ENCODE measurements at places on chromosomes 12 and 14. TPM values are rescaled to one million over a fixed set of nuclear protein-coding genes. Genes with fewer than 3 reads are reported as not detected.

DNA sequence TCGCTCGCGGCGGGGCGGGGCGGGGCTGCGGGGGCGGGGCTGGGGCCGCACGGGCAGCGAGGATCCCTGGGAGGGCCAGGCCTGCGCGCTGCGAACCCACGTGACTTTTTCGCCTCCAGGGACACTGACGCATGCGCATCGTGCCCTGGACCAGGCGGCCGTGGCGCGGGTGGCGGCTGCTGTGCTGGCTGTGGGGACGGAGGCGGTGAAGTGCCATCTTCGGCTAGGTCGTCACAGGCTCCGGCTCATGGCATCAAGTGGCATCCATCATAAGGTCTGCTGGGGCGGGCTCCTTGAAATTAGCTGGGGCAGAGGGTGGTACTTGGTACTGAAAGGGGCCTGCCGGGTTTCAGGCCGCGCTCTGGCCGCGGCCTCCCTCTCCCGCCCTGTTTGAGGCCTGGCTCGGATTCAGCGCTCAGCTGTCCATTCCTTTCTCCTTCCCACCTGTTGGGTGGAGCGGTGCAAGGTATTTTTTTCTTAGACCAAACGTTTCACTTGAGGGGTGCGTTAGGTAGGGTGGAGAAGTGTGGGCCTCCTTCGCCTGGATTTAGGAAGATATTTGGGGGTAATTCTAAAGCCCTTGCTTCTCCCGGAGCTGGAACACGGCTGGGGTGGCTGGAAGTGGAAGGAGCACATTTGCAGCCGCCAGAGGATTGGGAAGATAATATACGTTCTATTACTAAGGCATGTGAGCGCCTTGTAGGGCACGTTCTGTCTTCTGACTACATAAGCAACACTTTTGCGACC, at the start of gene PRPF39:
Gene PRPF39 (plus strand): TSS at position 141 of the 747 bp plus-strand sequence. CDS start 11,124 bp downstream, outside the sequence.
- H3K27ac ChIP-seq = peak within 1 kb of the TSS; percentile 90
- no peaks in the 10 kb centered on the region for H3K27me3 ChIP-seq
- DNase-seq = peak; percentile 98
- no peaks in the 10 kb centered on the region for H3K36me3 ChIP-seq

Gene CINP
- total RNA-seq = 30.1 TPM

Gene TTC9
- total RNA-seq = 4.4 TPM

Gene BCL2L14
- not detected for total RNA-seq

DNA sequence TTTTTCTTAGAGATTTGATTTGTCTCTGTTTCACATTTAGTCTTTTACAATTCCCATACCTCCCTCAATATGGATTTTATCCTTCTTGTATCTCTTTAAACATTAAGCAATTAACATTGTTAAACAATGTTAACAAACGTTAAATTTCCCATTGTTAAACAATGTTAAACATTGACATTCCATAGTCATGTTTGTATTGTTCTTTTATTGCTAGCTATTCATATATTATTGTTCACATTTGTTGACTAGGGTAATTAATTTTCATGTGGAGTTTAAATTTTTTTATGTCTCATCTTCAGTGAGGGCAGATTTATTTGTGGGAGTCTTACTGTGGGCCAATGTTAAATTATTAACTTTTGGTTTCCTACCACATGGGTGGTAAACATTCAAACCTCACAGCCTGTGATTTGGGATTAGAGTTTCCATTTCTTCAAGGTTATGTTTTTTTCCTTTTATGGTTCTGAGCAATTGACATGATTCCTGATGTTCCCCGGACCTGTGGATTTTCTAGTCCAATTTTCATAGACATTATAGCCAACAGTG, 294.3 kb downstream of the ALG10B start:
- no peak for DNase-seq
- no peak overlapping the region for H3K27ac ChIP-seq
- H3K4me3 ChIP-seq = no peak overlapping the region
- no peaks in the 10 kb centered on the region for H3K4me1 ChIP-seq
- no peaks in the 10 kb centered on the region for H3K36me3 ChIP-seq
- H3K27me3 ChIP-seq = no peaks in the 10 kb centered on the region

GRCh38 chr14:69171569-69171968, 18.6 kb upstream of the DCAF5 start:
- no peak for DNase-seq
- no peak overlapping the region for H3K27ac ChIP-seq
- H3K4me1 ChIP-seq = no peaks in the 10 kb centered on the region
- no peaks in the 10 kb centered on the region for H3K36me3 ChIP-seq

Gene HOXC6
- total RNA-seq = 4.1 TPM

DNA sequence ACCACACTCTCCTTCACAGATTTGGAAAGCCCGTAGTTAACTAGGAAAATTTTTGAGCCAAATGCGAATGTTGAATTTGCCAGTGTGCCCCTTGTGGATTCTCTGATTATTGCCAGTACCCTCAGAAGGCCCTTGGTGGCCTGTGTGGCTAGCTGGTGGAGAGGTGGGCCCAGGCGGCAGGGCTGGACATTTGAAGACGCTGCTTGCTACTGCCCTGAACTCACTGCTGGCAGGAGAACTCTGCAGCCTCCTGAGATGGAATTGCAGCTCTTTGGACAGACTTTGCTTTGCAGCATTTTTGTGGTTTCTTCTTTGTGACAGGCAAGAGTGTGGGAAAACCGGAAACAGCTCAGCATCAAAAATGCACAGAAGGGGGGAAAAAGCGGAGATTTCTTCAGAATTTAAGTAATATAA, 97.6 kb downstream of the TGFB3 start:
- H3K27me3 ChIP-seq = no peaks in the 10 kb centered on the region
- H3K27ac ChIP-seq = peak overlapping the region; percentile 74
- peaks cover 4% of the 10 kb centered on the region for H3K4me1 ChIP-seq
- peaks cover 4% of the 10 kb centered on the region for H3K36me3 ChIP-seq
- H3K4me3 ChIP-seq = no peak overlapping the region

GRCh38 chr14:57277062-57277461, 8.3 kb downstream of the AP5M1 start:
- no peaks in the 10 kb centered on the region for H3K27me3 ChIP-seq
- no peak overlapping the region for H3K4me3 ChIP-seq
- no peak overlapping the region for H3K27ac ChIP-seq
- H3K36me3 ChIP-seq = peaks cover 16% of the 10 kb centered on the region
- H3K4me1 ChIP-seq = no peaks in the 10 kb centered on the region
- DNase-seq = no peak

- no peaks in the 10 kb centered on the region for H3K27me3 ChIP-seq
- peak; percentile 65 for DNase-seq
- H3K36me3 ChIP-seq = no peaks in the 10 kb centered on the region
Measured at GRCh38 chr12:101414533-101415119, 7.1 kb upstream of the ARL1 start.

- H3K4me1 ChIP-seq = no peaks in the 10 kb centered on the region
- no peak overlapping the region for H3K27ac ChIP-seq
- no peaks in the 10 kb centered on the region for H3K36me3 ChIP-seq
- DNase-seq = no peak
Measured at GRCh38 chr12:107429006-107429705, 256.4 kb upstream of the PWP1 start.

Gene SRRM4
- 0.13 TPM for total RNA-seq

- no peaks in the 10 kb centered on the region for H3K36me3 ChIP-seq
- H3K4me3 ChIP-seq = no peak overlapping the region
- no peak overlapping the region for H3K27ac ChIP-seq
Measured at GRCh38 chr12:100675432-100675831, 101.9 kb downstream of the GAS2L3 start.

DNA sequence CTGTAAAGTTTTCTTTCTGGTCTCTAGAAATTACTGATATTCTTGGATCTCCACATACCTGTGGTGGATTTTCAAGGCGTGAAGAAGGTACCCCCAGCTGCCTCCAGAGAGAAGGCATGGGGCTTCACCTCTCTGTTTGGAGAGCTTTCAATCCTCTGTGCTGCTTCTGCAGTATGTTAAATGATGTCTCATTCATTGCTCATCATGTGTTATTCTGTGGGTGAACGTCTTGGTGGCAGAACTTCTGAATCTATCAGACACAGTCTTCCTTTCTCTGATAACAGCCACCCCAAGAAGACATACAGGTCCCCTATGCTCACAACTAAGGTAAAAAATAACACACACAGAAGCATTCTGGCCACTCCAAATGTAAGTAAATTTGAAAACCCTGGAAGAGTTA, 221.3 kb upstream of the TMEM260 start:
- no peak overlapping the region for H3K27ac ChIP-seq
- no peak overlapping the region for H3K4me3 ChIP-seq
- no peak for DNase-seq
- H3K36me3 ChIP-seq = no peaks in the 10 kb centered on the region
- H3K4me1 ChIP-seq = peaks cover 11% of the 10 kb centered on the region

DNA sequence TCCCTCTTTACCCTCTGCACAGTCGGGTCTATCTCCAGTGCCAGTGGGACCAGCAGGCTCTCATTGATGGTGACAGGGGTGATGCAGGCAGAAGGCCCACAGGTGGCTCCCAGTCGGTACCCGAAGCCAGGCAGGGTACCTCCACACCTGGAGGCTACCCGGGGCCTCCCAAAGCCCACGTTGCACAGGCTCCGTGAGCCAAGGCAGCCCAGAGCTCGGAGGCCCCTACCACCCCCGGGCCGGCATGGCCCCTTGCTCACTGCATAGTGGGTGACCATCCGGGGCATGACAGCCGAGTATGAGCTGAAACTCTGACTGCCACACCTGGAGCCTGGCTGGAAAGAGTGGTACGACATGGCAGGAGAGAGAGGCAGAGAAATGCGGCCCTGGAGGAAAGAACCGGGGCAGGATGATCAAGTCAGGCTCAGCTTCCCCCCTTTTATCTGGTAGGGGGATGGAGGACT, at the start of gene KRT82:
Gene KRT82 (minus strand): TSS at position 414 of the 464 bp plus-strand sequence. CDS start 58 bp downstream, at position 356.
- H3K4me3 ChIP-seq = no peak within 1 kb of the TSS
- DNase-seq = no peak
- no peaks in the 10 kb centered on the region for H3K4me1 ChIP-seq
- H3K36me3 ChIP-seq = no peaks in the 10 kb centered on the region
- no peak within 1 kb of the TSS for H3K27ac ChIP-seq

Gene TAS2R43
- 2.2 TPM for total RNA-seq

Gene CBLN3
- 1.2 TPM for total RNA-seq

Gene PKP2
- 3.1 TPM for total RNA-seq
